ENCODE measurements at places on chromosomes 13 and 19. TPM values are rescaled to one million over a fixed set of nuclear protein-coding genes. Genes with fewer than 3 reads are reported as not detected.

C13orf46 gene
- polyA plus RNA-seq, result 0.38 TPM

MEDAG gene
- 12.7 TPM for polyA plus RNA-seq

UCHL3 gene
- 25.7 TPM for polyA plus RNA-seq

CD33 gene
- polyA plus RNA-seq, result 5.6 TPM

IL11 gene
- 0.53 TPM for polyA plus RNA-seq

PRKD2 gene
- polyA plus RNA-seq, result 29.9 TPM

DNA sequence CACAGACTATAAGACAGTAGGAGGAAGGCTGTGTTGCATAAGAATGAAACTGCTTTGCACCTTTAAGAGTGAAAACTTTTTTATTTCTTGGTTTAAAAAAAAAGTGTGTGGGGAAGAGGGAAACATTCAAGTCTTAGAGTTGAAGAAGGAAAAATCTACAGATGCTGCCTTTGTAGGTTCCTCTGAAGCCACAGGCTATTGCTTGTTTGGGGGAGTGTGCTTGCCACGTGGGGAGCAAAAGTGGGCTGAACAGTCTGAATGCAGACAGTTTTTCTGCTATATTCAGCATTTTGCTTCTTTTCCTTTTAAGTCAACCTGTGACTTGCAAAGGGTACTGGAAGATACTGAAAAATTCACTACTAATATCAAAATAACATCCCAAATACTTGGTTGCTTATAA, 36.9 kb downstream of the EFNB2 start:
- no peak for DNase-seq

GRCh38 chr13:107067381-107067780, 499.4 kb upstream of the ARGLU1 start:
- DNase-seq, result no peak

- DNase-seq, result no peak
Observed at GRCh38 chr19:43692385-43692784, 22.4 kb upstream of the PLAUR start.

GRCh38 chr13:113437408-113438010, 15.8 kb downstream of the ADPRHL1 start:
- no peak for DNase-seq

DNA sequence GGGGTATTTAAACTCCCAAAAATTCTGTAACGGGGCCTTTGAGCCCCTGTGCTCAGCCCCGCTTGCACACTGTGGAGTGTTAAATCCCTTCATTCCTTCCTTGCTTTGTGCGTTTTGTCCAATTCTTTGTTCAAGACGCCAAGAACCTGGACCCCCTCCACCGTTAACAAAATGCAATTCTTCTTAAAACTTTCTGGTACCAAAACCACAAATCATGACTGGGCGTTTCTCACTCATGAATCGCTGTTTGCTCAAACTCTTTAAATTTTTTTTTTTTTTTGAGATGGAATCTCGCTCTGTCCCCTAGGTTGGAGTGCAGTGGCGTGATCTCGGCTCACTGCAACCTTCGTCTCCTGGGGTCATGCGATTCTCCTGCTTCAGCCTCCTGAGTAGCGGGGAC, 881 bp downstream of the ZNF20 start:
- no peak for DNase-seq

- no peak for DNase-seq
Observed at GRCh38 chr13:50158385-50159165, 143.3 kb downstream of the KCNRG start.

- no peak for DNase-seq
Observed at GRCh38 chr19:4472174-4472974, at the start of gene HDGFL2. Gene HDGFL2, plus strand, starts transcription at chr19:4472297. Its CDS starts 54 bp downstream, at chr19:4472351.

DNA sequence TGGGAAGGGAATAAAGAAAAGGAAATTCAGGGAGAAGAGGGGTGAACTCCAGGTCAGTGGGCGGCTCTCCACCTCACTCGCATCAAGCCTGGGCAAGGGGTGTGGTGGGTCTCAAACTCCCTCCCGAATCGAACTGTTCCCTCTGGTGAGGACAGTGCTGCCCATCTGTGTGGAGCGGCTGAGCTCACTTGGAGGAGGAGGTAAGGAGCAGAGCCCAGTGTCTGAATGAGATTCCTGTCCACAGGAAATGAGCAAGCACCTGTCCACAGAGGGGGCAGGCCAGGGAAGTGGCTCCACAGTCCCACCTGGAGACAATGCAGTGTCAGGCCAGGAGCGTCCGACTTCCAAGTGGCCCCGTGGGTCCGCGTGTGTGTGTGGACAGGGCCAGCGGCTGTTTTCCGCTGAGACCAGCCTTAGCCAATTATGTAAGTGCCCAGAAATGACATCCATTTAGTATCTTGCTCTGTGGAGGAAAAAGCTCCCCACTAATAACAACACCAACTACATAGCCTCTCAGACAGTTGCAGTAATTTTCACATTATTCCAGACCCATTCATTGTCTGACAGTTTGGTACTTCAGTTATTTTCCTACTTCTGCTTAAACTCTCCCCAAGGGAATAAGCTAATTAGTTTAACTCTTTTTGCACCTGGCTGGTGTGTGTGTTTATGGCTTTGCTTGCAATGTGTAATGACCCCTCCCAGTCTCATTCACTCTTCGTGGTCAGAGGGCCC, 114.6 kb downstream of the SOX1 start:
- DNase-seq, result no peak

GRCh38 chr13:106464076-106464475, 71.4 kb downstream of the EFNB2 start:
- no peak for DNase-seq

DNA sequence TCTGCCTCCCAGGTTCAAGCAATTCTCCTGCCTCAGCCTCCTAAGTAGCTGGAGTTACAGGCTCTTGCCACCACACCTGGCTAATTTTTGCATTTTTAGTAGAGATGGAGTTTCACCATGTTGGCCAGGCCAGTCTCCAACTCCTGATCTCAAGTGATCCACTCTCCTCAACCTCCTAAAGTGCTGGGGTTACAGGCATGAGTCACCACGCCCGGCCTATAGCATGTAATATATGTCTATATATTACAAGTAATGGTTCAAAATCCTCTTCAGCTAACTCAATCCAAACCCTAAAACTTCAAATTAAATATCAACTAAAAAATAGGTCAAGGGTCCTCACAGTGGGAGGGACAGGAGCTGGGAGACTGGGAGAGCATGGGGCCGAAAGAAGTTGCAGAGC, 28.0 kb downstream of the FPR3 start:
- DNase-seq, result no peak

DNA sequence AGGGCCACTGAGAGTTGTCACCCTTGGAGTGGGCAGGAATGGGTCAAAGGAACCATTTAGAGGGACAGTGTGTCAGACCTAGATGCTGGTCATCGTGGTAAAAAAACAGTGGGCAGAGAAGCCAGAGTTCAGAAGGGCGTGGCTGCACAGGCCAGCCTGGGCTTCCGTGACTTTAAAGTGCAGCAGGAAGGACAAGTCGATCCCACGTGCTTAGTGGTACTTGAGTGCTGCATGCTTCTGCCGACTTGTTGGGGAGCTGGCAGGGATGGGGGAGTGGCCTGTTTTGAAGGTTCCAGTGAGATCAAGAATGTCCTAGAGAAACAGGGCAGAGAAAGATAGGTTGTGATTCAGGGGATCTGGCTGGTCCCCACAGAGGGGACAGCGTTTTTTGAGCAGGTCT, 17.0 kb downstream of the LYL1 start:
- no peak for DNase-seq

- no peak for DNase-seq
Observed at GRCh38 chr13:31675440-31675953, 63.8 kb upstream of the RXFP2 start.

Measured in urinary bladder (tissue), 4 donors.